ENCODE measurements at places on chromosomes 7 and 10.

DNA sequence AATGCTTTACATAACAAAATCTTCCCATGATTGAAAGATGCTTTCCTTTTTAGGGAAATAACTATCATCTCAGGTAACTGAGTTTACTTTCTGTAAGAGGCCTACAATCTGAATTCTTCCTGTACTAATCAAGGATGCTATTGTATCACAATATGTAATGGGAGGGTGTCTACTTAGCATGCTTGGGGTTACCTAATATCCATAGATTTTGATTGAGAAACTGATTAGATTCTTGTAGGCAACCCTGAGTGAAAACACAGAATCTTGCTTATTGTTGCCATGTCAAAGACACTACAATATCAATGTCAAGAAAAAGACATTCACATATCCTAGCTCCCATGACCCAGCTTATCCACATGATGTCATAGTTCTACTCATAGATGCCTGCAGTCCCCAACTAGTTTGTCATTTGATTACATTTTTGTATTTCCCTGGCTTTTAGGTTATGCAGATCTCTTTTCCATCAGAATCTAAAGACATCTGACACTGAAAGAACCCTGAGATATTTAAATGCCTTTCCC, 62.4 kb downstream of the PON1 start:
- DNase-seq: no peak

DNA sequence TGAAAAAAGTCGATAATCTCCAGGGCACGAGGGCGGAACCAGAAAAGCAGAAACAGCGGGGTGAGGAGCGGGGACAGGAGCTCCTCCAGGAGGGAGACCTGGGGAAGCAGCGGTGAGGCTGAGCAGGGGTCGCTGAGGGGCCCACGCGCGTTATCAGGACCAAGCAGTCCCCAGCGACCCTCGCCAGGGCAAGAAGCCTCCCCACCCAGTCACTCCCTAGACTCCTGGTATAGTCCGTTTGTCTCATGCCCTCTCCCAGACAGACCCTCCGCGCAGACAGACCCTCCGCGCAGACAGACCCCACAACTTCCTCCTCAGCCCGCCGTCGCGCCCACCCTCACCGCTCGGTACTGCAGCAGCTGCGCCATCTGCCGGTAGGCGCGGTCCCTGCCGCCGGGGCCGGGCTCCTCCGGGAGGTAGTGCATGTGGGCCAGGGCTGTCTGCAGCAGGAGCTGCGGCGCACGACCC, 6.3 kb downstream of the ATG9B start:
- peak; percentile 48 for DNase-seq

DNA sequence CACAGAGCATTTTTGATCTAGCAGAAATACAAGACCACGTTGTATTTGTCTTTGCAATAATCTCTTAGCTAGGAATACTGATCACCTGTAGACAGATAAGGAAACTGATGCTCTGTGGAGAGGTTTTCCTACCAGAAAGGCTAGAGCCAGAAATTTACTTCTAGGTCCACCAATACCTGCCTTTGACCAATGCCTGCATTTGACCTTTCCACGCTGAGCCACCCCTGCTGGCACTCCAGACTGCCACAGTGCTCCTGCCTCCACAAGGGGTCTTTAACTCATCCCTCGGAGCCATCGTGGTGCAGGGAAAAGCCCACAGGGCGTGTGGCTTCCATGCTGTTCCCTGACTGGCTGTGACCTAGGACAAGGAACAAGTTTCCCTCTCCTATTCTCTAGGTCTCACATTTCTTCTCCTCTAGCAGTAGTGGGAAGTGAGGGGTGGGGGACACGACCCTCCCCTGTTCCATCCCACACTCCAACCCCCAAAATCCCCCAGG, 1.5 kb upstream of the ELN start:
- no peak for DNase-seq

DNA sequence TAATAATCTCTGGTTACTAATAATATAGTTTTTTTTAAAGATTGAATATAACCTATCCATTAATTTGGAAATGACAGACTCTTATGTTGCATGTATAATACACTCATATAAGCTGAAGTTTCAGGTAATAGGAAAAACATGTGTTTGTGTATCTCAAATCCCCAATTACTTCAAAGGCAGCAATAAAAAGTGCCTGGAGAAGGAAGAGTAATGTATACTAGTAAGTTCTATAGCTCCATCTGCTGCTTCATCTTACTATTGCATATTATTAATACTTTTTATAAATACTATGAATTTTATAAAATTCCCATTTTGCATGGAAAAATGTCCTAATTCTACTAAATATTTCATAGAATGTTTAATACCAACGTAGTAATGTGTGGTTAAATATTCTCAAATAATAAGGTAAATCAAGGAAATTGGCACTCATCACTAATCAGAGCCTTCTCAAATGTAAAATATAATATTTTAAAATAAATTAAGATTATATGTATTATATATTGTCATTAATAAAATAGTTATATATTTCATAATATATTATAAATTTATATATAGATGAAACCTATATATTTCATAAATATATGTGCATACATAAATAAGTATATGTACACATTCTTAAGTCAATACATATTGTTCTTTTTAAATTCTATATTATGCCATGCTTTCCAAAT, 311.9 kb downstream of the HGF start:
- DNase-seq: peak; percentile 88

- DNase-seq: peak; percentile 55
These were observed at the start of gene INTS15 for GRCh38 chr7:6589829-6590644. Gene INTS15 (plus strand): TSS chr7:6590021. CDS start chr7:6590284, 263 bp downstream.

DNA sequence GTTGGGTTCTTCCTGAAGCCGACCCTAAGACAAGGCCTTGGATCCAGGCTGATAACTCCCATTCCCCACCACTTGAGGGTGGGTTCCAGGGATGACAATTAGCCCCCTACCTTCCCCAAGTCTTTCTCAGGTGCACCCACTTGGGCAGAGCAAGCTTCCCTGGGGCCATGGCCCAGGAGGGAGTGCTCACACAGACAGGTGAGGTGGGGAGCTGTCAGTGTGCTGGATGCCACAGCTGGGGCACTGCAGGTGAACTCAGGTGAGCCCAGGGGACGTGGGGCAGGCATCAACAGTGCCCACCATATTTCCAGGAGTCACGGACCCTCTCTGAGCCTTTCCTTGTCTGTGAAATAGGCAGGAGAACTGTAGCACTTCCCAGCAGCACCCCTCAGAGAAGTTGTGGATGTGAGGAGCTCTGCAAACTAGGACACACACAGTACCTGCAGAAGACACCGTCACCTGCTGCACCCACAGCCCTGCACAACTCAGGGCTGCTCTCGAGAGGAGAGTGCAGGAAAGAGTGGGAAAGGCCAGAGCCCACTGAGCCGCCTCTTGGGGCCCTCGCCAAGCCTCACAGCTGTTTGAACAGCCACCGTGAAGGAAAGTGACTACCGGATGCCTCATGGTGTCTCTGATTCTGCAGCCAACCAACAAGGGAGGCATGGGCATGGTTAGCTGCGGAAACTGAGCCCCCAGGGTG, 17.9 kb downstream of the SH3PXD2A start:
- DNase-seq: no peak

- no peak for DNase-seq
These were observed 86.5 kb downstream of the HERC4 start for GRCh38 chr10:67988606-67989005.

- DNase-seq: no peak
These were observed 1.7 kb upstream of the WEE2 start for GRCh38 chr7:141706239-141707064.

- DNase-seq: peak; percentile 2
These were observed 70.4 kb downstream of the HERPUD2 start for GRCh38 chr7:35624299-35625186.

GRCh38 chr10:3067118-3067858, at the start of gene PFKP:
Gene PFKP (plus strand): TSS chr10:3067548. CDS start chr10:3067596, 48 bp downstream.
- DNase-seq: no peak

DNA sequence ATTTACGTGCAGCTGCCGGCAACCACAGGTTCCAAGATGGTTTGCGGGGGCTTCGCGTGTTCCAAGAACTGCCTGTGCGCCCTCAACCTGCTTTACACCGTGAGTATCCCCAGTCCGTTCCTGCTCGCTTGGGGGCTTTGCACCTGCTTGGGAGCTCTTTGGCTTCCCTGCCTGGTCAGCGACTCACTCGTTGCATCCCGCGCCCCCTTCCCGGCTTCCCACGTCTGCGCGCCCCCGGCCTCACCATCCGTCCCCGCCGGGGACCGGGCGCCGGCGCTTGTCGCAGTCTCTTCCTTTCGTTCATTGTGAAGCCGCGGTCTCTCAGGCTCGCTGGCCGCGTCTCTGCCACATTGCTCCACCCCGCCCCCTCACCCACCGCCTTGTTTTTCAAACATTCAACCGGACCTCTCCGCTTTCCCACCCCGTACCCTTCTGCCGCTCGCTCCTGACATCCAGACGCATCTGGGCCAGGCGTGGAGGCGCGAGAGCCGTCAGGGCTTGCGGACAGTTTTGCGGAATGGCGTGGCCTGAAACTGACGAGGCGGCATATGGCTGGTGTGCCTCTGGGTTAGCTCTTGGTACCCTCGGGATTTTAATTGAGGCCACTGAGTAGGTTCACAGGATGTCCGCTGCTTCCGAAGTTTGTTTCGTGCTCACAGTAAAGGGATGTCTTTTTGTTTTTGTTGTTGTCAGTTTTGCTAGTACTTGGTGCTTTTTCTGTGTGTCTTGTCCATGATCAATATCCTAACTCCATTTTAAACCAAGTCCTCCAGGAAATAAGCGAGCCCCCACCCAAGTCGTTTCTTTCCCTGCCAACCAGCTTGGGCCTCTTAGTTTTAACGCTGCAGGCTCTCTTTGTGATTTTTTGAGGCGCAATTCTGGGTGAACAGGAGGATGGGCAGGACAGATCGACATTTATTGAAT, 639 bp downstream of the TSPAN13 start:
- DNase-seq: peak; percentile 41

- no peak for DNase-seq
These were observed 151.2 kb downstream of the MPP7 start for GRCh38 chr10:28151636-28152035.

DNA sequence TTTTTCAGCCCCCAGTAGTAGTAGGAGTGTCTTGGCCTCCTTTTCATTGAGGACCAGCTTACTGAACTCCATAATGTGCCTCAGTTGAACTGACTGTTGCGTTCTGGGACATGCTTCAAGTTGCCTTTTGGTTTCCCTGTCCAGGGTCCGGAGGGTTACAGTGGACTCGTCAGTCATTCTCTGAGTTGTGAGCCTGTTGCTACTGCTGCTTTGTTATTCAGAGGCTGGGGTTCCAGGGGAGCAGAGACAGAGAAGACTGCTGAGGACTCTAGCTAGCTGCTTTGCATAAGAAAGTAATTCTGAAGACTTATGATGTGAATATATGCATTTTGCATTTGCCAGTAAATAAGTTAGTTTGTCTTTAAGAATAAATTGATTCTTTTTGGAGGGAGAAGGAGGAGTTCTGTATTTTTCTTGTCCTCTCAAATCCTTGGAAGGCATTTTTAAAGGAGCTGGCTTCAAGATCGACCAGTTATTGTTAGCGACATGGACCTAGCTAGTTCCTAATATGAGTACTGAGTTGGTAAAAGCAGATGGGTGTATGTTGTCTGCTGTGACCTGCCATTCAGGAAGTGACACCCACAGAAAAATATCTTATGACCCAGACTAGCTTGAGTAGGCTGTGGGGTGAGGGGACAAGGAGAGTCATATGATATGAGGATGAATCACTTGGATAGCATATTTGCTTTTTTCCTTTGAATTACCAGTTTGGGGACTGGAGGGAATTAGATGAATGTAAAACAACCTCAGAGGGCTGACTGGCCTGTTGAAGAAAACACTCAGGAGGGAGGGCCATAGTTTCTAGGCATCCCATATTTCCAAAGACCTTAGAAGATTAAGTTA, 8.3 kb downstream of the PI4K2A start:
- DNase-seq: no peak

- DNase-seq: no peak
These were observed 16.0 kb downstream of the SND1 start for GRCh38 chr7:127667759-127668530.

DNA sequence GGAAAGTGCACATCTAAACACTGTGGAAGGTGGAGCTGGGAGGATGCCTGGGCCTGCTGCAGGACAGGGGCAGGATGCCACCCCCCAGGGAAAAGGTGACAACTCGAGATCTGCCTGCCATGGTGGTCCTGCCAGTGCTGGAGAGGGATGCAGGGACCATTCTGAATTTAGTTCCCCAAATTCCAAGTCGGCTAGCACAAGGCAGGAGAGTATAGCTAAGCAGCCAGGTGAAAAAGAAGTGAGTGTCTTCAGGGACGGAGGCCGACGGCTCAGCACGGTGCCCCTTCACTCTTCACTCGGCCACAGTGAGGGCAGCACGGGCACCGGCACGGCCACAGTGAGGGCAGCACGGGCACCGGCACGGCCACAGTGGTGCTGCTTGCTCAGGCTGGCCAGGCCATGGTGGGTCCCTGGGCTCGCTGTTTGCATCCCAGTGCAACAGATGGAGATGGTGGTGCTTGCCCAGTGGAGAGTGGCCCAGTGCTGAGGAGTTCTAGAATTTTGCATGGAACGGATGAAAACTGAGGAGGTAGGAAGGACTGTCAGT, 161.3 kb upstream of the SHH start:
- no peak for DNase-seq

GRCh38 chr7:50703654-50704053, 79.0 kb downstream of the GRB10 start:
- no peak for DNase-seq

- DNase-seq: no peak
These were observed 19.7 kb downstream of the FAM53B start for GRCh38 chr10:124724279-124725027.

DNA sequence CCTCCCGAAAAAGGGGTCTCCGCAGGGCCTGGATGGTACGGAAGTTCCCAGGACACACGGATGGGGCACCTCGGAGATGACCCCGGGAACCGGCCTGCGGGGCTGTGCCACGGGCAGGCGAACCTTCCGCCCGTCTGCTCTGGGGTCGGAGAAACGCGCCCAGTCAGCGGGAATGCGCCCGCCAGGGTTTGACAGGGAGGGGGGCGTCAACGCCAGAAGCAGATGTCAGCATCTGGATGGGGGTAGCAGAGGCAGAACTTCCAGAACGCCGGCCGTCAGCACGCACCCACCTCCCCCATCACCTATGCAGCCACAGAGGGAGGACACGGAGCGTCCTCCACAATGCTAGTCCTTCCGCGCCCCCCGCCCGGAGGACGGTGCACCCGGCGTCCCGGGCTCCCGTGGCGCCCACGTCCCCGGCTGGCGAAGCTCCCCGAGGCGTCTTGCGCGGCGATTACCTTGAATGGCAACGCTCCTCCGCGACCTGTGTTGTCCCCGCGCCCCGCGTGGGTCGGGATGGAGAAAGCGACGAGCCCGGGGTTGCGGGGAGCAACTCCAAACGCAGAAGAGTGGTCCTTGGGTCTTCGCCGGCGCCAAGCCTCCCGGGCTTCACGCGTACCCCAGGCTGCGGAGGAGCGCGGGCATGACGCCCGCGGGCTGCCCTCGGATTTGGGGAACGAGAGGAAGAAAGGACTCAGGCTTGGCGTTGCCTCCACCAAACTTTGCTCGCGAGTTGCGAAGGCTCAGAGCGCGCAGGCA, 561 bp downstream of the FGFR2 start:
- DNase-seq: no peak

GRCh38 chr10:77960829-77961329, 34.3 kb upstream of the DLG5 start:
- no peak for DNase-seq

GRCh38 chr10:113244750-113245149, 294.7 kb downstream of the TCF7L2 start:
- DNase-seq: no peak
